ENCODE measurements at places on chromosomes 12 and 14.

DNA sequence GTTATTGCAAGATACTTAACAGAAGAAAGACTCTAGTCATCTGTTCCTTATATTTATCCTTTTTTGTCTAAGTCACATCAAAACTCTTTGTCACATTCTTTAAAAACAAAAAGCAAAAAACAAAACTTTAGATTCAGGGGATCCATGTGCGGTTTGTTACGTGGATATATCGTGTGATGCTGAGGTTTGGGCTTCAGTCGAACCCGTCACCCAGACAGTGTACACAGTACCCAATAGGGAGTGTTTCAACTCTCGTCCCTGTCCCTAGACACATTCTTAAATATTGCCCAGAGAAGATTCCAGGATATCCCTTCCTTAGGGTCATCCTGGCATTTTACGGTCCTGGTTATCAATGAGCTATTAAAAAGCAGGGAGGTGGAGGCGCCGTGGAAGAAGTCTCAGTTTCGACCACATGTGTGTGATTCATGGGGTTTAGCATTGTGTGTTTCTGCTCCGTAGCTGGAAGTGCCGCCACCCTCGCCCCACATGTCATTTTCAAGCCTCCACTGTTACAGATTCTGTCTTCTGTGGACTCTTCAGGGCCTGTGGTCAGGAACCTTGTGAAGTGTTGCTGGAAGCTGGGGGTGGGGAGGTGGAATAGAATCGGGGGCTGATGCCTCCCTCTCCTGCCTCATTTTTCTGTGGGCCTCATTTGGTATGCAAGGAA, 19.9 kb downstream of the CCND2 start:
- no peak for DNase-seq

- DNase-seq: no peak
These were observed 415.2 kb upstream of the GARIN6 start for GRCh38 chr12:99232324-99232723.

DNA sequence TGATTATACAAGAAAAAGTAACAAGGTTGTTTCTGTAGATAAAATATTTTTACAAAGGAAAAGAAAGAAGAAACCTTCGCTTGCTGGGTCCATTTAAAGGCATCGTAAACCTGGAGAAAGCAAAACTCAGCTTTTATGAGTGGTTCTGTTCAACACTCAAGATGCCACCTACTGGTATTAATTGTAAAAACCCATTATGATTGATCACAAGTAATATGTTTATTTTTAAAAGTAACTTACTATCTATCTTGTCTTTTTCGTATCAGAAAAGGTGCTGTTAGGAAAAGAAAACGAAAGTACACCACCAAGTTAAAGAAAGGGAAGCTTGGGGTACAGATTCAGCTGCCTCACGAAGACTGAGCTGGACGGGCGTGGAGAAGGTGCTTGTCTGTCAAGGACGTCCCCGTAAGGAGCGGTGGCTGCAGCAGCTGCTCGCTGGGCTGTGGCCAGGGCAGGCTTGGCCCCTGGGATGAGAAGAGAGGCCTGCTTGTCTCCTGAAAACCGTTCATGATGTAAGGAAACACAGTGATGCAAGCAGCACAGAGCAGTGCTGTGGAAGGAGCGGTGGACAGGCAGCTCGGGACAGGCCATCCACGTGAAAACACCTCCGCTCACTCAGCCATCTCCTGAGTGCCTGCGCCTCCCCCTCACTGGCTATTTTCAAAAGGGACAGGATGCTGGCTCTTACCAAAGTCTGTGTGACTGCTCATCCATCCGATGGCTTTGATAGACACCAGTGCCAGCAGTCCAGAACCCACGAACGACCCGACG, 25.0 kb downstream of the SLC15A4 start:
- no peak for DNase-seq

DNA sequence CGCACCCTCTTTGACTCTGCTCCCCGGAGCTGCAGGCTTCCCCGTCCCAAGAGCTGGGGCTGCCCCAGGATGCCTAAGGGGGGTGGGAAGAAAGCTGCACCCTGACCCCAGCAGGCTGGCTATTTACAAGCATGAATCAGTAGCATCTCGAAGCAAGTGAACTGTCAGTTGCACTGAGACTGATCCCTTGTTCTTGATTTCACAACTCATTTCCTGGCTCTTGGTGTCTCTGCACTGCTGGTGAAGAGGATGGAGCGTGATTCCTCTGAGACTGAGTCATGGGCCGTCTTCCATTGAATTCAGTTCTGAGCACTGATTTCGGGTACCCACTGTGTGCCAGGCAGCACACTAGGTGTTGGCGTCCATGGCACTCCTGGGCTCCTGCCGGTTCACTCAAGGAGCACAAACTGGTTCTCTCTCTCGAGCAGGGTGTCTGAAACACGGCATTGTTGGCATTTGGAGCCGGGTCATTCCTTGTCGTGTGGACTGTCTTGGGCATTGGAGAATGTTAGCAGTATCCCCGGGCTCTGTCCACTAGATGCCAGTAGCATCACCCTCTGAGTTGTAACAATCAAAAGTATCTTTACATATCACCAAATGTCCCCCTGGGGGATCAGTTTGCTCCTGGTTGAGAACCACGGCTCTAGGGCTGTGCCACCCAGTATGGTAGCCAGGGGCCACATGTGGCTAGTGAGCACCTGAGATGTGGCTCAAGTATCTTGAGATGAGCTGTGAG, 86.9 kb downstream of the RIN3 start:
- no peak for DNase-seq

DNA sequence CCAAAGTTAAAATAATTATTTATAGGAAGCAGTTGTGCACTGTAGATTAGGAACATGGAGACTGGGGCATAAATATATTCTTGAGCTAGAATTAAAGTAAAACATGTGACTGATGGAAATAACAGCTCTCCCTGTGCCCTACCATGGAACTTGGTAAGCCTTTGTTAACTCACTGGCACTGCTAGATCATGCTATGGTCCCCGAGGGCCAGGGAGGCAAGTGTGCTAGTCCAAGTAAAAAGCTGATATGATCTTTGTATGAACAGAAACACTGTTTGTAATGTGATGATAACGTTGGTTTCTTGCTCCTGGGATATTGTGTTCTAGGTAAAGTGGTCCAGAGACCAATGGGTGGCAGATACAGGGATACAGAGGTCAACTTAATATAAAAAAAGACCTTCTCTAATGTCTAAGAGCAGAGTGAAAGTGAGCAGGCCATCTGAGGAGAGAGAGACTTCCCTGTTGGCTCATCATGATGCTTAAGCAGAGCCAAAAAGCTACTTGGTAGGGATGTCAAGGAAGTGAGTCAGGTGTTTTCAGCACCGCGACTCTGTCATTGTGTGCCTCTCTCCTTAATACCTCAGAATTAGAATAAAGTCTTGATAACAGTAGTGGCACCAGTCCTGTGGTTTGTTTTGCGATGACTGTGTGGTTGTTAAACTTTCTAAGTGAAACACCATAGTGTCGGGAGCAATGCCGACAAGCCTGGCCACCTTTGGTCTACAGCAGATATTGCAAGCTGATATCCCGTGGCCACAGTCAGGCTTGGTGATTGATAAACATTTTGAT, 27.6 kb downstream of the BICD1 start:
- DNase-seq: no peak

- DNase-seq: no peak
These were observed 71.8 kb downstream of the ZNF664 start for GRCh38 chr12:124044809-124045321.

GRCh38 chr12:106140223-106140986, 1.7 kb upstream of the NUAK1 start:
- DNase-seq: no peak

- DNase-seq: no peak
These were observed 146.9 kb downstream of the BCL11B start for GRCh38 chr14:99125113-99125512.

DNA sequence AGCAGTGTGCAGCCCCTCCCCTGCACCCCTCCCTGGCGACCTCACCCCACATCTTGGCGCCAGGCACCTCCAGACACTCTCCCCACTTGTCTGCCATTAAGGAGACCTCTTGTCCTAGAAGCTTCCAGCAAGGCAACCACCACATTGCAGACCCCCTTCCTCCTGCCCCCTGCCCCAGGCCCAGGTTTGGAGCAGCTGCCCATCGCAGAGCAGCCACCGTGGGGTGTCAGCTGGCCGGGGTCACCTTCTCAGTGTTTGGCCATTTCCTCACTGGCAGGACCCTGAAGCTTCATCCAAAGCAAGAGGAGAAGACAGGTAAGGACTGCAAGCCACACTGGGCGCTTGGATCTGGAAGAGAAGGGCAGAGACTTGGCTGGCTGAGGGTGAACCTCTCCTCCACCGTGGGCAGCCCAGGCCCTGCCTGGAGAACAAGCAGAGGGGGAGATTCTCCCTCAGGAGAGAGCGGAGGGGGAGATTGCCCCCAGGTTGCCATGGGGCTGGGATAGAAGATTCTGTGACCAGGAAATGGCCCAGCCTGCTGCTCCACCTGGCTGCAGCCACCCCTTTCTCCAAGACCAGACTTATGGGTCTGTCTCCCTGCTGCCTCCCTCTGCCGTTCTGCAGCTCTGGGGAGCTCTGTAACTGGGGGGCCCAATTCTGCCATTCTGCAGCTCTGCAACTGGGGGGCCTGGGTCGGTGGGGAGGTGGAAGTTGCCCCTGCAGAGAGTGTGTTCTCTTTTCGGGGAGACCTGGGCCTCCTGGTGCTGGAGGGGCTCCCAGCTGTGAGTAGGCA, 72.9 kb upstream of the C14orf180 start:
- no peak for DNase-seq

DNA sequence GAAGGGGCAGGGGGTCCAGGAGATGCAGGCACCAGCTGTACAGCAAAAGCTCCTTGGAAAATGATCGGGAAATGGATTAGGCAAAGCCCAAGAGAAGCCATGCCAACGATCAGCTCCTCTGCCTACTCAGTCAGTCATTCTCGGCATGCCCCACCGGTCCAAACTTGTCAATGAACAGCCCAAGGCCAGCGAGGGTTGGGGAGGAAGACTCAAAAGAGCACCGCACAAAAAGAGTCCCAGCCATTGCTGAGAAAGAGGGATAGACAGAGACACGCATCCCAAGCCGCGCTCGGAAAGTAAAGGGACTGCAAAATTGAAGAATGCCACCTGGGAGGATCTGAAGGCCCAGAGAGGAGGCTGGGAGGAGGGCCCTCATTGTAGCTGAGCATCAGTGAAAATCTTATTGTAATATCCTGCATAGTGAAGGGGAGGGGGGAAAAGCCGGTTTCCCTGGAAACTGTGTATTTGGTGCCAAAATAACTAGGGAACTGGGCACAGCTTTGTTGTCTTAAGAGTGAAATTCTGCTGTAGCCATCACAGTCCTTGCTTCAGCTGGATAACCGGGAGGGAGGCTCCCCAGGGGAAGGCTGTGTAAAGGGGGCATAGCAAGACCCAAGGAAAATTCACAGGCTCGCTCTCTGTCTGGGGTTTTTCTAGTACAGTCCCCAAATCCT, 4.7 kb downstream of the KDM2B start:
- DNase-seq: no peak

DNA sequence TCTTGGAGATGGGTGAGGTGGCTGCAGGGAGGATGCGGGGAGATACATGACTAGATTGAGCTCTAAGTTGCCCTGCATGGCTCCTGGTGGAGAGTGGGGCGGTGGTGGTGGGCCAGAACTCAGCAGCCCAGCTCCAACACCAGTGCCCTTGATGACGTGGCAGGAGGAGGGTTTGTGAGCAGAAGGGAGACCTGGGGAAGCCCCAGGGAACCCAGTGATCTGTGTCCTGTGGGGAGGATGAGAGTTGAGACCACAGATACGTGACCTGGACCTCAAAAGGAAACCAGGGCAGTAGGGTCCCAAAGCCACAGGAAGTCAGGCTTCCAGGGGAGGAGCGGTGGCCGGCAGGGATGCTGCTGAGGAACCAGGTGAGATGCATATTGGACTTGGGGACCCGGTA, 989.1 kb upstream of the TMEM132C start:
- no peak for DNase-seq

DNA sequence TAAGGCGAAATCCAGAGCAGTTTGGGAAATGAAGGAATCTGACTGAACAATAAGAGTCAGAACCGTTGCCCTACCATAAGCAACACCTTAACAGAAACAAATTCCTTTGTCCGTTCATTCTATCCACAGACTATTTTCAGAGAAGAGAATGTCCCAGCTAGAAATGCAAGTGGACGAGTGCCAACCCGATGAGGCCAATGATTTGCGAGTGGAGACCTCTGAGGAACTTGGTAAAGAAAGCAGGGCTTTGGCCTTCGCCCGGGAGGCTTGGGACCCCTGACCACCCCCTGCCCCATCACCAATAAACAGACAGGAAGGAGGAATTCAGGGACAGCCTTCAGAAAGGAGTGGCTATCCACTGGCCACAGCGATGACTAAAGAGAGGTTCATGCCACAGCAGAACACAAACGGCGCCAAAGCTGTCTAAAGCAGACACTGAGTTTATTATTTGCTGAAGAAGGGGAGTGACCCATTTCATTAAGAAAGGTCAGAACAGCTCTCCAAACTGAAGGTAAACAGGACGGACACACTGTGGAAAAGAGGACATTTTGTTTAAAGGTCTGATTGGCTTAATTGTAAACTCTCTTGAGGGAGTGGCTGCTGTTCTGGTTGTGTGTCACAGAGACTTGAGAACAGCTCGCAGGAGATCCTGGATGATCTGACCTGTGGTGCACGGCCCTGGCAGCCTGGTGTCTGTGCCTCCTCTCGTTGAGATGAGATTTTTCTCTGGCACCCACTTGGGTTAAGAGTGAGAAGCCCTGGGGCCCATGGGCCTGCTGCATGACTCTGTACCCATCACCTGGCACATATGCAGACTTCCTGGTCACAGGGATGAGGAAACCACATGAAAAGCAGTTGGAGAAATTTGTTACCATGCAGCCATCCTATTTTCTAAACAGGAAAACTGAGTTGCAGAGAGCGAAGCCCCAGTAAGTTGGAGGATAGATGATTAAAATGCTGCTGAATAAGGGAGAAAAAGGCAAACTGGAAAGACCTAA, 142.0 kb upstream of the PZP start:
- no peak for DNase-seq

DNA sequence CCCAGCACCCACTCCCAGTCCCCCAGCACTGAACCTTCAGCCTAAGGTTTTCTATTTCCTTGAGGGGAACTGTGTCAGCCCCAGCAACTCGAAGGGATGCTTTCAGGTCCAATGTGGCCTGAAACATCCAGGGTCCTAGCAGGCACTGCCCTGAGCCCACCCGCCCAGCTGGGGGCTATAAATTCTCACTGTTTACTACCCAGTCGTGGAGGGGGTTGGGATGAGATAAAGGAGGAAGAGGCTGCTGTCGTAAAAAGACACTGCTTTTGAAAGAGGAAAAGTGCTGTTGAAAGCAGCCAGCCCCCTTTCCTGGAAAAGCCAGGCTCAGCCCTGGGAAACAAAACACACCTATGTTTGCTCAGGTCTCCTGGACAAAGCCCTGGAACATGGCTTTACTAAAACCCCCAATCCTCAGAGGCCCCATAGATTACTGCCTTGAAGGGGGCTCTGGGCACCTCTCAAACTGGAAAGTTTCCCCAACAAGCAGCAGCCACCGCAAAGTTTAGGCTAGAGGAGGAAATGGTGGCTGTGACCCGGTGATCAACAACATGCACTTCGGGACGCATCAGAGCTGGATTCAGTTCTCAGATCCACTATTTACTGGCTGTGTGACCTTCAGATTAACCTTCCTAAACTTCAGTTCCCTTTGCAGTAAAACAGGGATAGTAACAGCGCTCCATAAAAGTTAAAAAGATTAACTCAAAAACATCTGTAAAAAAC, 51.0 kb downstream of the ACTN1 start:
- DNase-seq: no peak

- no peak for DNase-seq
These were observed 63.3 kb downstream of the ERC1 start for GRCh38 chr12:1054117-1054870.

Data from iPS-NIHi11 (cell line).